ENCODE measurements at places on chromosomes 4 and X.

- DNase-seq, result no peak
These were observed 1685.1 kb downstream of the RPA4 start for GRCh38 chrX:98568795-98569194.

DNA sequence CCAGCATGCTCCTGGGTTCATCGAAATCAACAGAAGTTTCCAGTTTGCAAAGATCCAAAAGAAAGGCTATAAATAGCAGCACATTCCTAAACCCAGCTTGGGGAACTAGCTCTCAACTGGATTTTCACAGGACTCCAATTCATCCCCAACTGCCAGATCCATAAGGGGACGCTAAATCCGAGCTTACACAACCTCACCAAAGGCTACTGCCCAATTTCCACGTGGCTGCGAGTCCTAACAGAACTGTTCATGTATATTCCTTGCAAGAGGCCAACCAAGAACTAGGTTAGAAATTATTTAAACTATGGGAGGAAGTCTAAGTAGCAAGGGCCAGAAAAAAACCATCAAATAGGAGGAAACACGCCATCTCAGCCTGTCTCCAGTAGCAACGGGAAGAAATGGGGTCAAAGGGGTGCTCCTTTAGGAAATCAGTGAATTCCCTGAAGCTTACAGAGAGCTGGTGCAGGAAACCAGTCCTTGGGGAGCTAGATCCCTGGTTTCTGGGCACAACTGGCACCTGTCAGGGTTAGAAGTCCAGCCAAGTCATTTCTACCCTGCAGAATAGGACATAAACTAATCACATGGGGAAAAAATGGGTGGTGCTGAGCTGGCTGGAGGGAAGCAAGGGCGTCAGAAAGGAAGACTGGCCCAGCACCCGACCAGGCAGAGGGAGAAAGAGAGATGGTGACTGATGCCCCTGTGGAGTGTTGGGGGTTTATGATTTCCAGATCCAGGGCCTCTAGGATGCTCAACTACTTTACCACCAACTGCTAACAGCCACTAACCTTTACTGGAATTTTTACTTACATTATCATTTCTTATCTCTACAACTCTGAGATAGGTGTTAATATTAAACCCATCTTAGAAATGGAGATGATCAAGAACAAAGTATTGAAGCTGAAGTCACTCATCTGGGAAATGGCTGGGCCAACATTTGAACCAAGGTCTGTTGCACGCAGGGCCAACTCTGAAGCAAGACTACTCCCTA, 20.5 kb downstream of the RELL1 start:
- no peak for DNase-seq

DNA sequence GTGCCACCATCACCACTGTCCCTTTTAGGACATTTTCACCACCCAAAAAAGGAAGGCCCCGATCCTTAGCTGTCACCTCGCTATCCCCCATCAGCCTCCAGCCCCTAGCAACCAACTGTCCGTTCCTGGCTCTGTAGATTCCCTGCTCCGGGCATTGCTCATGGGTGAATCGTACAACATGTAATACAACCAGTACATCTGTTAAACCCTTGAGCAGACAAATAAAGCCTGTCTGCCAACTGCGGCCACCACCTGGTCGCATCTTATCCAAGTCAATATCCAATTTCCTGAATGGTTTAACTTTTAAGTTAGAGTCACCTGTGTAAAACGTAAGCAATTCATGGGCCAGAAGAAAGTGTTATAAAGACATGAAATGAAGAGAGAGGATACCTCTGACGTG, 251.9 kb downstream of the AFAP1 start:
- DNase-seq, result no peak

DNA sequence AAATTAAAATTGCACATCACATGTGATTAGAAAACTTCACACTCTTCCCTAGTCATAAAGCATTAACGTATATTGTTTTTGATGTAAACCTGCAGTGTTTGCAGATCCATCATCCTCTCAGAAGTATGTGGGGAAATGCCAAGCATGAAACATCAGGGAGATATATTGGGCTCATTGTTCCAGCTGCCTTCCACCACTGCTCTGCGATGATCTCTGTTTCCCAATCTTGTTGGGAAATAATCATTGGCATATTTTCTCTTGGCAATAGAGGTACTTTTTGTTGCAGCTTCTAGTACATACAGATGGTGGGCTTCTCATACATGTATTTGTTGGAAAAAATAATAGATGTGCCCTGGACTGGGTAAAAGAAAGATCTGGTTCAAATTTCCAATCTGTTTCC, 466.3 kb upstream of the HS3ST1 start:
- no peak for DNase-seq

GRCh38 chr4:40992472-40993295, 221.7 kb downstream of the APBB2 start:
- DNase-seq, result no peak

DNA sequence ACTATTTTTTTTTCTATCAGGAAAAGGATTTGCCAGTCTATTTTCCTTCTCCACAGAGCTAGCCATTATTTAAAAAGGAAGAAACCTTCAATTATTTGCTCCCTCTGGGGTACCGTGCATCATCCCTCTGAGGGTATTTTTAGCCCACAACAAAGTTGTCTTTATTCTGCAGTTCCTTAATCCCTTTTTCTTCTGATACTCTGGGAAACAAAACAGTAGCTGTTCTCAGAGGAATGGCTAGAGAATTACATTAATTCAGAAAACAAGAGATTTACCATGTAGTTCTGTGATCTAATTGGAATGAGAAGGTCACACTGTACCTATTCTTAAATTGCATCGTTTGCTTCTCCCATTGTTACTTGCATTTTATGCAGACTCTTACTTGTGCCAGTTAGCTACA, 1056.7 kb downstream of the STIM2 start:
- DNase-seq, result no peak

- DNase-seq, result no peak
These were observed 18.7 kb upstream of the WFS1 start for GRCh38 chr4:6250984-6251295.

DNA sequence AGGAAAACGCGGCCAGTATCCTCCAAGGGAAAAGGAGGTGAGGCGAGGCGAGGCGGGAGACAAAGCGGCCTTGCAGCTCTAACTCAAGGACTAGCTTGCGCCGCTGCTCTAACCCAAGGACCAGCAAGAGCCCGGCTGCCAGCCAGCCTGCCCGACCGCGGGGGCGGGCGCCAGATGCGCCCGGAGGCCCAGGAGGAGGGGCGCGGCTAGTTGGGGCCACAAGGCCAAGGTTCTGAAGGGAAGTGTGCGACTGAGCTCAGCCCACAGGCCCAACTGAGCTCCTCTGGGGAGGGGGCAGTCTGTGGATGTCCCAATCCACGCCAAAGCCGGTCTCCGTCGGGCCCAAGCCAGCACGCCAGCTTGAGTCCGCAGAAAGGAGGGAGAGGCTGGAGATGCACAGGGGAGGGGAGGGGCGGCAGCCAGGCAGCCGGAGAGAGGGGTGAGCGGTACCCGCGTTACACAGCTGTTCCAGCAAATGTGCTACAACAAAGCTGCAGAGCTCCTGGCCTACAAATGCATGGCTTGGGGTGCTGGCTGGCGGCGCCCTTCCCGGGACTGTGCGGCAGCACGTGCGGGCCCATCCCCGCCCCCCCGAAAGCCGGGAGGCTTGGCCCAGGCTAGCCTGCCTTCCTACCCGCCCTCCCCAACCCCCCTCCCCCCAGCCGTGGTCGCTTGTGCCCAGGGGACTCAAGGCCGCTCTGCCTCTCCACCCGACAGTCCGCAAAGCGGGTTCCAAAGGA, 637 bp downstream of the AMER1 start:
- DNase-seq, result peak; percentile 4

DNA sequence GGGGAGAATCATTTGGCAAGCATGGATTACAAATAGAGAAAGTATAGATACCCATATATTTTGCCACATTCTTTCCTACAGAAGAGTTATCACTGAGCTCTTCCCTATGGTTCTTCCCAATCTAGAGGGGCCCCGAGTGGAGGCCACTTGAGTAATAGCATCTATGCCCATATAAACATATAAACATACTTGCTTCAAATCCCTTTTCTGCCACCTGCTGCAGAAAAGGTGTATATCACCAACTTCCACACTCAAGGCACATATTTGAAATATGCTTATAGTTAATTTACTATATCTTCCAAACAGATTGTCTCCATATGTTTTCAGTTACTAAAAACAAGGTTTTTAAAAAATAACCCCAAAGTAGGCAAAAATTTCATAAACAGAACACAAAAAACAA, 642.8 kb upstream of the DIPK2B start:
- DNase-seq, result no peak

GRCh38 chr4:160745126-160745525, 1418.7 kb downstream of the FSTL5 start:
- DNase-seq, result no peak

- DNase-seq, result no peak
These were observed 6.0 kb downstream of the EREG start for GRCh38 chr4:74370912-74371311.

GRCh38 chrX:78708816-78709215, 38.7 kb upstream of the LPAR4 start:
- DNase-seq, result no peak

- no peak for DNase-seq
These were observed 81.9 kb upstream of the SCML1 start for GRCh38 chrX:17655211-17656034.

DNA sequence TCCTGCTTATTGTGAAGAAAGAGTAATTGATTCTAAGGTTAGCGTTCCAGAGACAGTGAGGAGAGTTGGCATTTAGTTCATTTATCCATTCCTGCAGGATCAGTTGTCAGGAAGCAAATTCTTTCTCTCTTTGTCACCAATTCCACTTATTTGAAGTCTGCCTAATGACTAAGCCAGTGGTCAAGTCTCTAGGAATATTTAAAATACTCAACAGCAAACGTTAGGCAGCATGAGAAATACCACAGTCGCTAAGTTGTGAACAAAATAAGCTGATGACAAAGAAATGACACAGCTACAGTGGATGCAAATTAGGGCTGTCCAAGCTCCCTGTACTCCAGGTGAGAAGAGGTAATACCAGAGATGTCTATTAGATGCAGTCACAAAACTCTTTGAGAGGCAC, 6.6 kb upstream of the MAGEB17 start:
- DNase-seq, result no peak

GRCh38 chr4:42643685-42644084, 13.2 kb downstream of the ATP8A1 start:
- DNase-seq, result no peak

- DNase-seq, result no peak
These were observed 185.1 kb downstream of the NPNT start for GRCh38 chr4:106080376-106080775.

GRCh38 chr4:15794426-15794825, 16.3 kb downstream of the CD38 start:
- DNase-seq, result no peak

DNA sequence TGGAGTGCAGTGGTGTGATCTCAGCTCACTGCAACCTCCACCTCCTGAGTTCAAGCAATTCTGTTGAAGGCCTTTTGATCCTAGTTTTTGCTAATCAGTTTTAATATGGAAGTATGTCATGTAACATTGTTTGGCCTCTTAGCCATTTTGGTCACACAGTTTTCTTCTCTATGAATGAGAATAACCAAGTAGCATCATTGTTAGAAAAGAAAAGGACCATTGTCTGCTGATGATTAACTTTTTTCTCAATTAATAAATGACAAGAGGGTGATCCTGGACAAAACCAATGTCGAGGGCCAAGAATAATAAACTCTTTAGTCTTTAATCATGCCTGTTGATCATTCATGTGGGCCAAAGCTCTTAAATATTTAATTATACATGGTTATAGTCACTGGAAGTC, 289.3 kb upstream of the MAGEB2 start:
- no peak for DNase-seq
